ENCODE measurements at places on chromosomes 5 and 9.

DNA sequence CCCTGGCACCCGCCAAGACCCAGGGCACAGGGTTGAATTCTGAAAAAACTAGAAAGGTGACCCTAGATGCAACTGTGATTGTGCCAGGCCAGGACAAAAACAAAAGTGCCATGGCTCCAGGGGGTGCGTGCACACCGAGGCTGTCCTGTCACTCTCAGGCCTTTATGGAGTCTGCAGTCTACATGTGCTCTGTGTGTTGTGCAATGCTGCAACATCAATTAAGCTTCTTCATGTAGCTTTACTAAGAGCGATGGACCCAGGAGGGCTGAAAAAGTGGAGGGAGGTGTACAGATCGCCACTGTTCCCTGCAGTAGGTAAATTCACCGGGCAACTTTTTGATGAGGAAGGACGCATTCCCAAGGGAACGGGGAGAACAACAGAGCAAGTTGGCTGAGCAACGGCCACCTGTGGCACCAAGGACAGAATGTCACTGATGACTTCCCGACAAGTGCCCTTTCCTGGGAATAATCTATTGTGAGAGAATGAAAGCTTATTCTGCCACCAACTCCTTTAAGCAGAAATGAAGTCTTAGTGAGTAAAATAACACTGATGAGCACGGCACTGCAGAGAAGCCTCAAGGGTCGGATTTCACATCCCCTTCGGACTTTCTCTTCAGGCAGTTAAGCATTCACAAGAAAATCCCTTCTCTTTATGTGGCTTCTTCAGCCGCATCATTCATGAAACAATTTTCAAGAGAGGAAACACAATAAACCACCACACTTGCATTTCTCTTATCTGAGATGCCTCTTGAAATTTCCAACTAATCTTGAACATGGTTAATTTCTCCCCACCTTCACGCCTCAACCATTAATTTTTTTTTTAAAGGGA lies 149.6 kb downstream of the DROSHA start:
- DNase-seq = no peak

GRCh38 chr5:128455841-128456361 lies 82.1 kb downstream of the FBN2 start:
- DNase-seq = no peak

DNA sequence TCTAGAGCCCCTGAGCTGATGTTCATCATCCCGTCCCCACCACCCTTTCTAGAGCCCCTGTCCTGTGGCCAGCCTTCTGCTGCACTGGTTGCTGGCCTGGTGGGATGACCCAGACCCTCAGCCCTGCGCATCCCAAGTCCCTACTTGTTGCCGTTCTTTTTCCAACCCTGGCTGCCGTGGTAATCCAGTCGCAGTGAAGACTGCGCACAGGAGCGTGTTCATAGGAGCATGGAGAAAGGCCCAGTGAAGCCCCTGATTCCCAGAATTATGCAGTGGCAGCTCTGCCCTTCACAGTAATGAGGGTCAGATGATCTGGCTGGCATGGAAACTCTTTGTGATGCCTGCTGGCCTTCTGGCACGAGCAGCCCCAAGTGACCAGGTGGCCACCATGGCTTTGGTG lies 183.3 kb downstream of the CACNA1B start:
- no peak for DNase-seq

GRCh38 chr5:137609127-137609526 lies 110.0 kb upstream of the SPOCK1 start:
- DNase-seq = no peak

- no peak for DNase-seq
Observed at GRCh38 chr9:134231767-134232166, 67.4 kb upstream of the RNU6ATAC start.

DNA sequence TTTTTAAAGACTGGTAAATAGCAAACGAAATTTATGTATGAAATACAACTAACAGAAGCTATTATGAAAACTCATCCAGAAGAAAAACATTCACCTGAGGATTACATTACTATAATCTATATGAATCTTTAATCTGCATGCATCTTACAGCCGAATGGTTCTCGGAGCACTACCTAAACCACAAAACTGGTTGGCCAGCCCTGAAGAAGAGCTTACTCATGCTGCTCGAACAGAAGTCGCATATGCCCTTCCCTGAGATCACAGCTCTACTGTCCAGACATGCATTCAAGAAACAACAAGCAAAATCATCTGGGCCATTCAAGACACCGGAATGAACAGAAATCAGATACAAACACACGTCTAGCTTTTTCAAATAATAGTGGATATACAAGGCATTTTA lies 931.0 kb upstream of the DMAC1 start:
- no peak for DNase-seq

DNA sequence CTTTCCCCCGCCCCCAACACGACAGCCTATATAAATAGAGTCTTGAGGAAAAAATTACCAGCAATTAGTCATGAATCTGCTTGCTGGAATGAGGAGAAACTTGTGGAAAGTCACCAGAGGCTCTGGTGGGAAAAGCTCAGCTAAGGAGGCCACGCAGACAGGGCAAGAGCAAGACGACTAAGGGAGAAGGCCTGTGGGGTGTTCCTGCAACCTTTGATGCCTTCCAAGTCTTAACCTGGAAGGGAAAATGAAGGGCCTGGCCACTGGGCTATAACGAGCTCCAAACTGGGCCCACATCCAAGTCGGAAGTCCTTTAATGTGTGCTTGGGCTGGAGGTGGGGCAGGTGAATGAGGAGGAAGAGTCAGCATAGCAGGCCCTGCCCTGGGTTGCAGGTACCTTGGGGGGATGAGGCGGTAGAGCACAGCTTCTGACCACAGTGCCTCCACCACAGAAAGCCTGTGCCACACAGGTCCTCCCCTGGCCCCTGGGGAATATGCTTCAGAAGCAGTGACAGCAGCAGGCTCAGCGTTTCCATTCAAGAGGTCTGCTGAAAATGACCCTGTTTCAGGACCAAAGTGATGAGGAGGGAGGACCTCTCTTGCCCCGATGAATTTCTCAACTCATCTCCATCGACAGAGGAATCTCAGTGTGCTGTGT lies 92.8 kb upstream of the LRRTM2 start:
- no peak for DNase-seq

GRCh38 chr9:85645909-85646627 lies 95.7 kb downstream of the AGTPBP1 start:
- no peak for DNase-seq

DNA sequence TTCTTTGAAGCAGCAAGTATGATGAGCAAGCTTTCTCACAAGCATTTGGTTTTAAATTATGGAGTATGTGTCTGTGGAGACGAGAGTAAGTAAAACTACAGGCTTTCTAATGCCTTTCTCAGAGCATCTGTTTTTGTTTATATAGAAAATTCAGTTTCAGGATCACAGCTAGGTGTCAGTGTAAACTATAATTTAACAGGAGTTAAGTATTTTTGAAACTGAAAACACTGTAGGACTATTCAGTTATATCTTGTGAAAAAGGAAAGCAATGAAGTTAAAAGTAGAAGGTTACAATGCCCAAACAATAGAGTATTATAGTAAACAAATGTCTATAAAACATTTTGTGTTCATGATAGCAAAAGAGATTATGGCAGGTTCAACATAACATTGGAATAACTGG lies 88.6 kb downstream of the JAK2 start:
- no peak for DNase-seq

- no peak for DNase-seq
Observed at GRCh38 chr5:40844565-40844964, 3.4 kb downstream of the CARD6 start.
